ENCODE measurements at places on chromosomes 1 and 21.
A peak's percentile ranks its signal among the peaks of the same experiment; 100 is the strongest.

DNA sequence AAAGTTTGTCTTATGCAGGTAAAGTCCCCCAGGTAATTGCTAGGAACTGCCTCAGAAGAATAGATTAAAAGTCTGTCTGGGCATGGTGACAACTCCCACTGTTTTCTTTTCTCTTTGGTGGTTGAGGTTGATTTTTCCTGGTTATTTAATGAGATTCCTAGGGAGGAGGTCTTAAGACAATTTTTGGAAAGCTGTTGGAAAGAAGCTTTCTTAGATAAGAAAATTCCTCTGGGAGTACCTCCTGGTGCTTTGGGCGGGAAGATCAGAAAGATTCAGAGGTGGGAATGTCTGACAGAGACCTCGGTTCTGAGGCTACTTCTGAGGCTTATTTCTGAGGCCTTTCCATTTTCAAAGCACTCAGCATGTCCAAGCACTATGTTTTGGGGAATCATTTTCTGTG is 25.0 kb upstream of the IVNS1ABP start:
- DNase-seq, result no peak

DNA sequence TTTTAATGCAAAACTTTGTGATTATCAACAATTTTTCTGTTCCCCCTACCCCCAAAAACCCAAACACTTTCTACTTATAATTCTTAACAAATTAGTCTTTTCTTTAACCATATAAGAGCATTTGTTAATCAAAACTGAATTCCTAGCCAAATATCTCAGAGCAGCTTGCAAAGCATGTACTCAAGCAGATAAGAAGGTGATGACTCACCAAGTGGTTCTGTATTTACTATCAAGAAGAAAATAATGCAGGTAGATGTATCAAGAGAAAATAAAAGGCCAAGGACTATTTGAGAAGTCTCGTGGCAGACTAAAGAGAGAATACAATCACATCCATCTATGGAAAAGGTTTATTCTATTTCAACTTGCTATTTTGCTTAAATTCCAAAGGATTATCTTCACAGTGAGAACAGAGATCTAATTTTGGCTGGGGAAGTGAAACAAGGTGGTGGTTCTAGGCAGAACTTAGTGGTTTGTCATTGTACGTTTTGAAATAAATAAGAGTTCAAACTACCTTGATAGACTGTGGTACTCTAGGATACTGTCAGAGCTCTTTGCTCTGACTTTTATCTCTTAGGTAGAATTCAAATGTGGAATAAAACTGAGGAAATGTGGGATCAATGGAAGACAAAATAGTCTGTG is 94.7 kb upstream of the NRIP1 start:
- no peak for DNase-seq

DNA sequence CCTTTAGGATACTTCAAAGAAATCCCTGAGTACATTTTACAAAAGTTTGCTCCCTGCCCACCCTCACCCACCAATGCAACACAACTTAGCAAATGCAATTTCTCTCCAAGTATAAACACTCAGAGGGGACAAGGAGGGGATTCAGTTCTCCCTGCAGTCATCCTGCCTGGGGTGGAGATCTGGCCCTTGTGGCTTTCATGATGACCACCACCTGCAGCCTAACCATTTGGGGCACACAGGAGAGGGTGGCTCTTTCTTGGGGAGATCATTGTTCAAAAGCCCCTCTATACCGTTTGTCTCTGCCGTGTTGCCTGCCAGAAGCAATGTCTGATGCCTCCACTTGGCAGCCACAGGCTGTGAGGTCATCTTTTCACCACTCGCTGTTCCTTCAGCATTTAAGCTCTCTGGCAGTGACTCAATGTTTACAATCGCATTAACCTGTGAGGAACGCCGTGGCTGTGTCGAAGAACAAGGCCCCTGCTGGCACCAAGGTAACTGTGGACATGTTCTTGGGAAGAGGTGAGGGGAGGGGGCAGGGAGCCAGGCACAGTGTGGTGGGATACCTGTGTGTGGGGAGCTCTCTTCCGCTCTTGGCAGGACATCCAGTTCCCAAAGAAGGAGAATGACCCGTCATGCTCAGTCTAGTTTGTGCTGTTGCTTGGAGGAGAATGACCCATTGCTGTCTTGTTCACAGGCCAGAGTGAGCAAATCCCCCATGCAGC is 103.9 kb upstream of the DUSP10 start:
- DNase-seq, result peak; percentile 82

- DNase-seq, result no peak
Observed at GRCh38 chr1:86396498-86396890, 371 bp upstream of the ODF2L start.

- no peak for DNase-seq
Observed at GRCh38 chr1:160888926-160889325, 3.9 kb upstream of the ITLN1 start.

- DNase-seq, result no peak
Observed at GRCh38 chr1:43716559-43717281, 9.4 kb downstream of the ST3GAL3 start.

GRCh38 chr1:197021716-197022115 is 44.4 kb downstream of the CFHR5 start:
- DNase-seq, result no peak

DNA sequence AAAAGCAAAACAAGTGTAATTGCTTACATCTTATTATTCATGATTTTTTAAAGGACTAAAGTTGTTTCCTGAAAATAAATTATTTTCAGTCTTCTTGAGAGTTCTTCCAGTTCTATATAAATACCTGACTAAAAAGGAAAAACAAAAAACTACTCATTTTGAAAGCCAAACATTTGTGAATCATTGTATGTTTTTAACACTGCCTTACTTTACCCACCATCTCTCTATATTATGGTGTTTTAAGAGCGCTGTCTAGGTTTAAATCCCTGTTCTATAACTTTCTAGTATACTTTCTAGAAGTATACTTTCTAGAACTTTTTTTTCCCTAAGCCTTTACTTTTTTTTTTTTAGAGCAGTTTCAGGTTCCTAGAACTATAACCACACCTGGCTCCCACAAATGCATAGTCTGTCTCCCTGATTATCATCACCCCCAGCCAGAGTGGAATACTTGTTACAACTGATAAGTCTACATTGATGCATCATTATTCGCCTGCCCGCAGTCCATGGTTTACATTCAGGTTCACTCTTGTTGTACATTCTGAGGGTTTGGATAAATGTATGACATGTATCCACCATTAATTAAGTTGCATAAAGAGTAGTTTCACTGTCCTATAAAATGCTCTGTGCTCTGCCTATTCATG is 9.8 kb downstream of the RSBN1 start:
- DNase-seq, result no peak

DNA sequence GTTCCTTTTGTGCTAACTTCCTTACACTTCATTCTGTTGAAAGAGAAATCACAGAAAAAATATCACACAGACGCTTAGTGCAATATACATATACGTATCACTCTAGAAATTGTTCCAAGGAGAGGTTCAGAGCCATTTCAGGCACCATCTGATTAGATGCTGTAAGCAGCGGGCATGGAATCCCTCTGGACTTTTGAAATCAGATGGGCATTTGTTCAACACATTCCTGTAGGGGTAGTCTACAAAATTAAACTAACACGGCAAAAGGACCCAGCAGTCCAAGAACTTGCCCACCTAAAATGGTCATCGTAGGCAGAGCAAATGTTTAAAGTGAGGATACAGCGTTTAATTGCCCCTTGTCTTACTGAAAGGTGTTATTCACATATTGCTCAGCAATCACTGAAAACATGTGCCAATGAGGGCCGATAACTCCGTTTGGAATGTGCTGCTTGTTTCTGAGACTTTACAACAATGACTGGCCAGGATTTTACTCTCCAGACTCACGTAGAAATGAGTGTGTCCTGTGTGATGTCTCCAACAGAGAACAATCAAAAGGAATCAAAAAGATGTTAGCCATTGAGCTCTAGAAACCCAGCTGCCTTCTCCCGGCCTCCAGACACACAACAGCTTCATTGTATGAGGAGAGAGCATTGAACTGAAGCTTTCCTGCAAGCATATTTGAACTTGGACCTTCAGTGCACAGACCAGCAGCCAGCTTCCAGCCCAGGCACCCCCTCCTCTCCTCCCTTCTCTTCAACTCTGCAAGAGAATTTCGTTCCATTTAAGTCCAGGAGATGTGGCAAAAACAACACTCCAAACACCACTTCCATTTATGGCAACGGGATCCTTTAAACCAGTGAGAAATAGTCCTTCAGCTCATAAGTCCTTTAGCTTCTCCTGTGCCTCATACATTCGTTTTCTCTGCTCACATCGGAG is 32.1 kb upstream of the ADORA3 start:
- no peak for DNase-seq

GRCh38 chr1:99766378-99766800 is at the start of gene FRRS1:
FRRS1 (minus strand) TSS chr1:99766635; CDS start chr1:99748768, 17,867 bp downstream.
- DNase-seq, result no peak

- DNase-seq, result no peak
Observed at GRCh38 chr1:222784916-222785315, 29.9 kb upstream of the DISP1 start.

DNA sequence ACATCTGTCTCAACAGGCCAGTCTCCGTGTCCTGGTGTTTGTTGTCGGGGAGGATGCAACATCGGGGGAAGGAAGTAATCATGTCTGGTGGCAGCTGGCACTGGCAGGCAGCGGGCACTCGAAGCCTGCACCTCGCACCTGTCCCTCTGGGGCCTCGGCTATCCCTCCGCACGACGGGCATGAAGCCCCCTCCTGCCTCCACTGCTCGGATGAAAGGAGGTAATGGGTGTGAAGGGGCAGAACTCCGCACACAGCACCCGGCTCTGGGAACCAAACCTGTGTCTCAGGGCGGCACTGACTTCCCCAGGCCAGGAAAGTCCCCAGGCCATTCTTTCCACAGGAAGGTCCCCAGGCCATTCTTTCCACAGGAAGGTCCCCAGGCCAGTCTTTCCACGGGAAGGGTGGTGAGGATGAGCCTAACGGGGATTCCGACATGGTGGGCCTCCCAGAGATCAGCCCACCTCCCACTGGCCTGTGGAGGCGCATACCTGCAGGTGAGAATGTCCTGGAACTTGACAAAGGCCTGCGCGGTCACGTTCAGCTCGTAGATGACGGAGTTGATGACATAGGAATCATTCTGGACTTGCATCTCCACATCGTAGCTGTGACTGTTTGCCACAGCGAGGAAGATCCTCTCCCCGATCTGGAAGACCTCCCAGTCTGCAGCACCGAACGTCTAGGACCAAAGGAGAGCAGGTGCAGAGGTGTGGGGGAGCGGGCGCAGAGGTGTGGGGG is 31.1 kb downstream of the KRTAP10-1 start:
- no peak for DNase-seq

DNA sequence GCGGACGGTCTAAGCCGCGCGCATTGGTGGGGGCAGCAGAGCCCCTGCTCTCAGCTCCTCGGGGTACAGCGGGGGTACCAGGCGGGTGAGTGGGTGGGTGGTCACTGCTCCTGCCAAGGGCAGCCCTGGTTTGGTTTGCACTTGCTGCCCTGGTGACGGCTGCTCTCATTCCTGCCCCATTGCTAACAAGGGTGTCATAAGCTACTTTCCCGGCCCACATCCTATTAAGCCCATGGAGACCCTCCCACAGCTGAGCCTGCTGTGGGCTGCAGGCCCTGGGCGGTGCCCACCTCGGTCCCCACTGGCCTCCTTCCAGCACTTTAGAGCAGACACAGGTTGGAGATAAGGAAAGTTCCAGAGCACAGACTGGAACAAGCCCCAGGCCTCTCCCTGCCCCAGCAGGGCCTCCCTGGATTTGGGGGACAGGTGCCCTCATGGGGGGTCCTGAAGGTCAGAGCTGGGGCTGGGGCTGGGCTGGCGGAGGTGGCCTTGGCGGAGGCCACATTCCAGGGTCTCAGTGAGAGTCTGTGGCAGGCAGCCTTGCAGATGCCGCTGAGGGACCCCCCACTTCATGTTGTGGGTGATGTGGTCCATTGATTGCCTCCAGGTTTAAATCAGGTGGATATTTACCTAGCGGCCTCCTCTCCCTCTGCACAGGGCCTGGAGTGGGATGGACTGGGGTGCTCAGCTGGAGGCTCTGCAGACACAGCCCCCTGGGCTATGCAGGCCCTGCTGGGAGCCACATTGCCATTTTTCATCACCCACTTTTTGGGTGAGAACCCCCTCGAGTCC is 27.0 kb downstream of the COL18A1 start:
- no peak for DNase-seq

DNA sequence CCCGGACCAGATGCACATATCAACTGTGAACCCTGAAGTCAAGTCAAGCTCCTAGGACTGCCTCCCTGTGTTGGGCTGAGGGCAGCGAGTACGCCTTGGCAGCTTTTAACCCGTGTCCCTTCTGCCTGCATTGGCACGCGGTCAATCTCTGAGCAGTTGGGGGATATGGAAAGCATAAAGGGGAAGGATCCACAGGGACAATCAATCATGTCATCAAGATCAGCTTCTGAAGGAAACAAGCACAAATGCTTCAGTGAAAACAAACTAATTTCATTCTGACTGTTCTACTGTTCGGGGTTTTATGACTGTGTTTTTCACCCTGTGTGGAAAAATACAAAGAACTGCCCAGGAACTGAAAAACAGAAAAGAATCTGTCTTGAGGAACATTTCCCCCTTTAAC is 106.2 kb downstream of the RUNX1 start:
- DNase-seq, result no peak

DNA sequence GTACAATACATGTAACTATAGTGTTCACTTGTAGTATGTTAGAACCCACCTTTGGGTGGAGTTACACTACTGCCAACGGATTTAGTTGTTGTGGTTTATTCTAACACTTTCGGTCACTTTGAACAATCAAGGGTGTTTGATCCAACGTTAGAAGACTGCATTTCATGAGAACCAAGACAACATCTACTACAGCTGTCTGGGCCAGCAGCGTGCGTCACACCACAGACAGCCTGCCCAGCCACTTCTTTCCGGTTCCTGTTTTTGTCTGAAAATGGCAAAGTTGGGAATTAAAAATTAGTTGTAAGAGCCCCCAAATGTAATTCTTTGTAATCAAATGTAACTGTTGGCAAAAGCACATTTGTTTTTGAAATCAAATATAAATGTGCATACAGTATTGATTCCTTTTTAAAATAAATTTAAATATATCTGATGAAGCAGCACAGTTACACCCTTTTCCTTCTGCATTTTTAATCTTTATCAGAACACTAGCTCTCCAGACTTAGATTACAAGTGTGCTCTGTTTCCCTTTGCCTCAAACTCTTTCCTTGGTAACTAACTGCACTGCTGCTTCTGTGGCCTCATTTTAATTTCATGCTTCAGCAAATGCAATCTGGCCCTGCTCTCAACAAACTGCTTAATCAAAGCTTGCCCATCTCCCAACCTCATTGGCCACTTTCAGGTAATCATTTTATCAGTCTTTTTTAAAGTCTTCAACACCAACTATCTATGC is 86.6 kb upstream of the DPH5 start:
- DNase-seq, result no peak

DNA sequence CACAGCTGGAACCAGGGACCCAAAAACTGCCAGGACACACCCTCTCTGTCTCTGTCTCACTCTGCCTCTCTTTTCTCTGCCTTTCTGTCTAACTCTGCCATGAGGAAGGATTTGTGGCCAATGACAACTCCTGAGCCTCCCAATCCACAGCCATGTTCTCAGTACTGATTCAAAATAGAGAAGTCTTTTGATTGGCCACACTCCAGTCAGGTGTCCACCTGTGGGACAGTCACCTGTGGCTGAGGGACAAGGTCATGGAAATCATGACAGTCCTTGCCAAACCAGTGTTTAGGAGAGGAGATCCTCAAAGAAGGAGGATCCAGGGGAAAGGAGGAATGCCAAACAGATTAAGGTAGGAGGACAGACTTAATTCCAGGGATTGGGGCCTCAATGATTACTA is 15.8 kb downstream of the TINAGL1 start:
- no peak for DNase-seq

GRCh38 chr21:31480228-31480627 is 136.2 kb upstream of the TIAM1 start:
- DNase-seq, result no peak

GRCh38 chr1:113140588-113141446 is 67.8 kb downstream of the LRIG2 start:
- peak; percentile 50 for DNase-seq

GRCh38 chr1:94418664-94419655 is 771 bp downstream of the ABCD3 start:
- no peak for DNase-seq

Data from NCI-H1092 (cell line).